ENCODE measurements at places on chromosomes 3 and 15.

- DNase-seq = no peak
These were observed 17.1 kb upstream of the CNTN3 start for GRCh38 chr3:74631351-74632140.

DNA sequence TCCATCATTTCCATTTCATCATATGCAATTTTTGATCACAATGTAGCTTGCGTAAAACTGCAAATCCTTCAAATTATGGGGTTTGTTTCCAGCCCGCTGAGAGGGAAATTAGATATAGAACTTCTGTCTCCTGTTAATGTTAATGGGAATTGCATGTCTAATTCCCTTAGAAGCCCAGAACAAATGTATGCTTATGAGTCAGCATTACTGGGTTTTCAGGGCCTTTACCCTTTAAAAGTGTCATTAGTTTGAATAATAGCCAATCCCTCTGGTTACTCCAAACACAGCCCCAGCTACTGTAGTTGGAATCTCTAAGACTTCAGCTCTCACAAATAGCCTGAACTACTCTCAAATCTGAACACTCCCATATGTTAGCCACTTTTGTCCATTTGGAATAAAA lies 439.4 kb downstream of the C3orf38 start:
- DNase-seq = no peak

DNA sequence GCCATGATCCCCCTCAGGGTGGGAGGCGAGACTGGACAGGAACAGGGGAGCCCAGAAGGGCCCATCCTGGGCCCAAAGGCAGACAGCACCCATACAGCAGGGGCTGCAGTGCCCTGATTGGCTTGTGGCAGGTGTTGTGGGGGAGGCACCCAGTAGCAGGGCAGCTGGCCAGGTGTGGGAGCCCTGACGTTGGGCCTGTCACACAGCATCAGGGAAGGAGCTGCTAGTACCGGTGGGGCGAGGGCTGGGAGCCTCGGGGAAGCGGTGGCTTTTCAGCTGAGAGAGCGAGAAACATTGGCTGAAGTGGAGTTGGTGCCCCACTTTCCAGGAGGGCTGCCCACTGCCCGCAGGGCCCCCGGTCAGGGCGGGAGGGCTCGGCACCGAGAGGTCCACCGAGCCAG lies 19.7 kb upstream of the CYP11A1 start:
- no peak for DNase-seq

DNA sequence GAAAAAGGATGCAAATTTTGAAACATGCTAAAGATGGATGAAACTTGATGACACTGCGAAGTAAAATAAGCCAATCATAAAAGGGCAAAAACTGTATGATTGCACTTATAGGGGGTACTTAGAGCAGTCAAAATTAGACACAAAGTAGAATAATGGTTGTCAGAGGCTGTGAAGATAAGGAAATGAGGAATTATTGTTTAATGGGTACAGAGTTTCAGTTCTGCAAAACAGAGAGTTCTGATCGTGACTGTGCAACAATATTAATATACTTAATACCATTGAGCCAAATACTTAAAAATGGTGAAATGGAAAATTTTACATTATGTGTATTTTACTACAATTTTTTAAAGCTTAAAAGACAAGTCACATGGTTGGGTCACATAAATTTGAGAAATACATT lies 35.1 kb downstream of the UBE3A start:
- DNase-seq = no peak

DNA sequence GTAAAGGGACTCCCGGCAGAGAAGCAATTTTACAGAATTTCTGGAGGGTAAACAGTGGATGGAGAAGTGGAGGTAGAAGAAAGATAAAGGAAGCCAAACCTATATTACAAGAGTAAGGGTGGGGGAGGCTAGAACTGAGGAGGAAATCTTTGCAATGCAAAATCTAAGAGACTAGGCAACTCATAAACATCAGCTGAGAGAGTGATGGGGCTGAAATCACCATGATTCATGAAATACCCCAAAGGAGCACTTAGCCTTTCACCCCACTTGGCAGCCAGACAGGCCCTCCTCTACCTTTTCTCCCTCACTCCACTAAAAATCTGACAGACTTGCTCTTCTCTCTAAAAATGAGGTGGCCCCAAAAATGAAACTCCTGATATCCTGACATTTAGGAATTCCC lies 19.5 kb upstream of the ZBTB38 start:
- DNase-seq = no peak

DNA sequence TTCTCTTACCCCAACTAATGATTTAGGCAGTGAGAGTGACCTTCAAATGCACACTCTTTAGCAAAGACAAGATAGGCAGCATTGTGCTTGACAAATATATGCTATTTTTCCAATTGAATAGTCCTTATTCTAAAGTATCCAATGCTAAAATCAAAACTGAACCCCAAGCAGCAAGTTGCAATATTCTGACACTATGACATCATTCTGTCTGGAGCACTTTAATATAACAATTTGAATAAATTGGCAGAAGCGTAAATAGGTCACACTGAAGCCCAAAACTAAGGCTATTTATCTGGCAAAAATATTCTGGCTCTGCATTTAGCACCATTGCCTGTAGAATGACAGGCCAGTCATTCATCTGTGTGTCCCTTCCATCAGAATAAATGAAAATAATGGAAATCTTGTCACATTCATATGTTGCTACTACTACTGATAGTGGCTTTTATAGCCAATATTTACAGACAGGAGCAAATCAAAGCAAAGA lies 2.9 kb downstream of the CBLB start:
- DNase-seq = no peak

DNA sequence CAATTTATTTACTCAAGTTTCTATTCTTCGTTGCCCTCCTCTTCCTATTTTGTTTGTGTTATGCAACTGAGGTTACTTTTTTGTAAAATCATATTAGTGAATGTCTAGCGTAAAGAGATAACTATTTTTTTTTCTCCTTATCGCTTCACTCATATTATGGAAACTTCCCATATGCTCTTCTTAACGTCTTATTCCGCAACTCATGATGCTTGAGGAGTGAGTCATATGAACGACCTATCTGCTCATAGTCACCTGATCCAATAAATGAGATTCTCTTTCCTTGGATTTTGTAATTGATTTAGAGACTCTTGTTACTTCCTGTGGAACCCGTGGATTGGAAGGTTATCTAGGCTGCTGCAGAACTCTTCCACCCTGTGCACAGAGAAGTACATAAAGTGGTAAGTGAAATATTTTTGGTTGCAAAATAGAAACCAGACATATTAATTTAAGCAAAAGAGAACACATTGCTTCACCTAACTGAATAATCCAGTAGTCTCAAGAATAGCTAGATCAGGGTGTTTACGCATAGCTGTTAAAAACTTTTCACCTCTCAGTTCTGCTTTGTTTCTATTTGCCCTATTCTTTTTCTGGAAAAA lies 719.3 kb upstream of the SGO1 start:
- no peak for DNase-seq

DNA sequence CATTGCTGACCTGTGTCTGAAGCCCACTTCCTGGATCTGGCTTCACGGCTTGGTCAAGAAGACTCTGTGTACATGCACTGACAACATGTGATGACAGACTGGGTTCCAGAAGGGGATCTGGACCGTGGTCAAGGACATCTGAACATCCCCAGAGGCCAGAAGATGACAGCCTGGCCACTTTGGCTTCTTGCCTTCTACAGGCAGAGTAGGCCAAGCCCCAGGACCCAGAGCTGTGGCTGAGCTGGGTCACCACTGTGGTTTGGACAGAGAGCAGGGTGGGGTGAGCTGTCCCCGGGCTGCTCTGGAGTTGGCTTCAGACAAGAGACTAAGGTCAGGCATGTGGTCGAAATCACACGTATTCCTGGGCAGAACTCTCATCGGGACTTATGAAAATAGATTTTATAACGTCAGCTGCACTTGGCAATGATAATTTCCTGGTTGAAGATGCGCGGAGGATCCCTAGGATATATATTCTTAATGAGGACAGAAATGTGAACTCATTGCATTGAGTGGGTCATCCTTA lies 114.1 kb upstream of the FRMD4B start:
- DNase-seq = no peak

- peak; percentile 25 for DNase-seq
These were observed 77.9 kb upstream of the IGSF10 start for GRCh38 chr3:151538456-151539393.

DNA sequence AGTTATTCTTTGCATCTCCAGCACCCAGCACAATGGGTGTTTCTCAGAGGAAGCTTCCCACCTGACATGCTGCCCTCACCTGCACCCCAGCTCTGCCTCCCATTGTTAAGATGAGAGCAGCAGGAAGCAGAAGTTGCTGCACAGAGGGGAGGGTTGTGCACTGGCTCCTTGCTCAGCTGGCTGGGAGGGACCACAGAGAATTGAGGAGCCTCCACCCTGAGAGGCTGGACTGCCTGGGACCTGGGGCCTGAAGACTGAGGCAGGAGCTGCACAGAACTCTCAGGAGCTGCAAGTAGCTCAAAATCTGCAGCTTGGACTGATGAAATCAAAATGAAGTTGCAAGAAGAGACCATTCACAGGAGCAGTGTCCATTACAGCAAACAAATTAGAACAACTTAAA lies 222.3 kb upstream of the LINGO1 start:
- no peak for DNase-seq

- no peak for DNase-seq
These were observed 32.5 kb upstream of the BFSP2 start for GRCh38 chr3:133367403-133367802.

- DNase-seq = no peak
These were observed 181.7 kb upstream of the ANKRD28 start for GRCh38 chr3:15979495-15979894.

DNA sequence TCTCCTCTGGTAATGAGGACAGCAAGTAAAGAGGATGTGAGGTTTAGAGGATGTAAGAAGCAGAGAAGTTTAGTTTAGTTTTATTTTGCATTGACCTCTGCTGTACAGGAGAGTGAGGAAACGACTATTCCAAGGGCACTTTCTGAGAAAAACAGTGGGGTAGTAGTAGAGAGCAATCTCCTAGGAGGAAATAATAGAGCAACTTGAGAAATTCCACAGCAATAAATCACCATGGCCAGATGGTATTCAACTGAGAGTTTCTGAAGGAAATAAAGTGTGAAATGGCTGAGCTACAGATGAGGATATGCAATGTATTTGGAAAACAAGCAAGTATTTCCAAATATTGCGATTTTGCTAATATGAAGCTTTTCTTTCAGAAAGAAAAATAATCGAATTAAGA lies 118.9 kb downstream of the DPH6 start:
- no peak for DNase-seq

GRCh38 chr15:33234020-33234461 lies 39.5 kb upstream of the FMN1 start:
- peak; percentile 36 for DNase-seq

DNA sequence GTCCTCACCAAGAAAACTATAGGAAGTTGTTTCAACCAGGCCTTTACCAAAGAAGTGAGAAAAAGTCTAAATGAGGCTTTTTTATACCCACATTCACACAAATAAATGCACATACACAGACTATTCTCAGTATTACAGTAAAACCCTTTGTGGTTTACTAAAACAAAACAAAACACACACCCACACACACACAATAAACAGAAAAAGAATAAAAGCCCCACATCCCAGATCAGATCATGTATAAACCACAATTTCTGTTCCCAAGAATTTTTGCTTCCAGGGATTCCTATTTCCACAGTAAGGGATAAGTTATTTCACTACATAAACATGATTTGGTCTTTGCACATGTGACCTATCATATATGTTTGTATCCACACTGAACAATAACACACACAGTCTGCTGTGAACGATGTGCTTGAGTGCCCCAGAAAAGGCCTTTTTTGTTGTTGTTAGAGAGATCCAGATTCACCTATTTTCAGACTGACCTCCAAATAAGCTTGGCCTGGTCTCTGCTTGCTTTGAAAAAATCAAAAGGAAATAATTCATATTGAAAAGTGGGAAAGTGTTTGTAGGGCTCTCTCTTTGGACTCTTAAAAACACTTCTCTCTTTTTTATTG lies 283.4 kb upstream of the ATP11B start:
- no peak for DNase-seq

DNA sequence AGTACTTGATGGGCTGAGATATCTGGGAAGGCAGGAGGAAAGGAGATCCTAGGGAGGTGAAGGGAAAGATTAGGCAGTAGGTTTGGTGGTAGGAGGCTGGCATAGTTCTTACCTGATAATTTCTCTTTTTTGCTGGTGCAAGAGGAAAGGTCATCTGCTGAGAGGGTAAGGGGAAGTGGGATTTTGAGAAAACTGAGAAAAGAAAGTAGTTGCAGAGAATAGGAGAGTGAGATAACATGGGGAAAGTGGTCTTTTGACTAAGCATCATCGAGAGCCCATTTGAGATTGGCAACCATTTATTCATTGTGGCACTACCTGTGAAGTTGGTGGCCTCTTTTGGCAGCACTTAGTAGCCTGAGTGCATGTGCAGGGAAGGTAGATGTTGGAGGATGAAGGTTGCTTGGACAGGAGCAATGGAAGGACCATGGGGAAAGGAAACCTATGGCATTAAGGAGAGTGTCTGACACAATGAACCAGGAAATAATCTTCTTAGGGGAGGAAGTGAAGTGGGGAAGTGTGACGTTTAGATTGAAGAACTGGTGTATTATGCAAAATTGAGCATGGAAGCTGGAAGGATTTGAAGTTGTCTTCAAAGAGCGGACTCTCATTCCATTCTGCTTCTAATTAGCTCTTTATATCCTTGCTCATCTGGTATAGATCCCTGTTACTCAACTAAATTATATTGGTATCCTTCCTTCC lies 21.9 kb upstream of the USP13 start:
- DNase-seq = no peak

DNA sequence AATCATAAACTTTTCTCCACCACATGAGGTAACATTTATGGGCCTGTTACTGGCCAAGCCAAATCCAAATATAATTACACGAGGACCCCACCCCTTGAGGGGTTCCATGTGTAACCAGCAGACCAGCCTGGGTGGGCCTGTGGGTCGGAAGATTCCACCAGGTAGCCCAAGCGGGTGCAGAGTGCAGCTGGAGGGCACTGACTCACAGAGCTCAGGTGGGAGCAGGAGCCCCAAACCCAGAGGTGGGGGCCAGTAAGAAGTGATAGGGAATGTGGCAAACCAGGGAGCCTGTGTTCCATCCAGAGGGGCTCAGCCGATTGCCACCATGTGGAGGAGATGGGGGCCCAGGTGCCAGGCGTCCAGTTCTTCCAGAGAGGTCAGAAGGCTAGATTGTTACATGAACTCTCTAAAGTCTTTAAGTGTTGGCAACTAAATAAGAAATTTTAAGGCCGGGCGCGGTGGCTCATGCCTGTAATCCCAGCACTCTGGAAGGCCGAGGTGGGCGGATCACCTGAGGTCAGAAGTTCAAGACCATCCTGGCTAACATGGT lies 2.6 kb downstream of the GP9 start:
- DNase-seq = no peak

DNA sequence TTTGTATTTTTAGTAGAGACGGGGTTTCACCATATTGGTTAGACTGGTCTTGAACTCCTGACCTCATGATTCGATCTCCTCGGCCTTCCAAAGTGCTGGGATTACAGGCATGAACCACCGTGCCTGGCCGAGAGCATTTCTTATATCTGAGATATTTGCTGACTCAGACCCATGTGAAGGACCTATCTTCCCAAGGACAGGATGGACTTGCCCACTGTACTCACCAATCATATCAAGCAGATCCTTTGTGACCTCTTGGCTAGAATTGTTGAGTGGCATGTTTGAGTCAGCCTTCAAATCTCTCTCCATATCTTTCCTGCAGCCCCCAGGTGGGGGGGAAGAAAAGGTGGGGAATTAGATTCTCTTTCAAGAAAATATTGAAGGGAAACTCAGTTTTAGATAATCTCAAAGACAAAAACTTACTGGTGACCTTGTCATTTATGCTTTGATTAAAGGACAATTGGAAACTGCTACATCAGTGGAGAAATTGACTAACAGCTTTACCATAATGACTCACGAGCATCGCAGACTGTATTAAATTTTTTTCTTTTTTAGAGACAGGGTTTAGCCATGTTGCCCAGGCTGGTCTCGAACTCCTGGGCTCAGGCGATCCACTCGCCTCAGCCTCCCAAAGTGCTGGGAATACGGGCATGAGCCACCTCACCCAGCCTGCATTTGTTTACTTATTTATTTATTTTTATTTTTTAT lies 3.1 kb downstream of the C3orf62 start:
- no peak for DNase-seq
